Smooth muscle cell of the umbilical artery (primary cell): ENCODE measurements at places on chromosomes 4 and X. TPM values are rescaled to one million over a fixed set of nuclear protein-coding genes. Genes with fewer than 3 reads are reported as not detected.

NSUN7 gene
- total RNA-seq = 0.30 TPM in 1 of 2 replicates, not detected in the other

CYBB gene
- total RNA-seq = not detected in 2 replicates

FAM9C gene
- not detected in 2 replicates for total RNA-seq

PSAPL1 gene
- total RNA-seq = not detected in 2 replicates

CPLX1 gene
- not detected in 2 replicates for total RNA-seq

FAM200B gene
- total RNA-seq = 33.0 and 38.0 TPM in 2 replicates

TLL1 gene
- total RNA-seq = under 0.01 and 0.18 TPM in 2 replicates

POU4F2 gene
- not detected in 2 replicates for total RNA-seq

ZXDA gene
- total RNA-seq = 4.2 and 5.6 TPM in 2 replicates

CT45A1 gene
- not detected in 2 replicates for total RNA-seq

BTK gene
- total RNA-seq = not detected in 2 replicates

CTAG1A gene
- not detected in 2 replicates for total RNA-seq

MAGEB3 gene
- not detected in 2 replicates for total RNA-seq

EXOC1L gene
- not detected in 2 replicates for total RNA-seq

TIGD4 gene
- total RNA-seq = 0.18 and 0.30 TPM in 2 replicates

HELT gene
- total RNA-seq = not detected in 2 replicates

DMP1 gene
- not detected in 2 replicates for total RNA-seq

TAF7L gene
- 0.59 and 0.65 TPM in 2 replicates for total RNA-seq

AMOT gene
- total RNA-seq = 5.0 and 8.2 TPM in 2 replicates

FAM47E gene
- total RNA-seq = 0.18 and 0.59 TPM in 2 replicates

FAM236C gene
- not detected in 2 replicates for total RNA-seq

TMPRSS11B gene
- not detected in 2 replicates for total RNA-seq

MAGEC3 gene
- not detected in 2 replicates for total RNA-seq

RAB33B gene
- 14.4 and 15.4 TPM in 2 replicates for total RNA-seq
